ENCODE measurements at places on chromosomes 5 and 9. TPM values are rescaled to one million over a fixed set of nuclear protein-coding genes. Genes with fewer than 3 reads are reported as not detected.

DNA sequence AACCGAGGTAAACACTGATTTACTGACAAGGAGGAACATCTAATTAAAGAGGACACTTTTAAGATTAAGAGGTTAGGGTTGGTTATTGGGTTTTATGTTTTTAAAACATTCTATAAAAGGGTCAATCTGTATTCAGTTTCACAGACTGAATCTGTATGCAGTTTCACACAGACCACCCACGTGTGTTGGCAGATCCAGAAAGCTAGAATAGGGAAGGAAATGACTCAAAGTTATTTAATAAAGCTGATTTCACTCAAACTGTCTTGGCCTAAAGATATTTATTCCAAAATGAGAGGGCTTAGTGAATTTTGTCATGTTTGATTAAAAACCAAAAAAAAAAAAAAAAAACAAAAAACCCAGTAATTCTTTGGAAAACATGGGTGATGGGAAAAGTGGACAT, 140.2 kb downstream of the SLC24A2 start:
- DNase-seq, result no peak

- no peak for DNase-seq
These were observed 591.7 kb downstream of the CETN3 start for GRCh38 chr5:89817841-89818240.

DNA sequence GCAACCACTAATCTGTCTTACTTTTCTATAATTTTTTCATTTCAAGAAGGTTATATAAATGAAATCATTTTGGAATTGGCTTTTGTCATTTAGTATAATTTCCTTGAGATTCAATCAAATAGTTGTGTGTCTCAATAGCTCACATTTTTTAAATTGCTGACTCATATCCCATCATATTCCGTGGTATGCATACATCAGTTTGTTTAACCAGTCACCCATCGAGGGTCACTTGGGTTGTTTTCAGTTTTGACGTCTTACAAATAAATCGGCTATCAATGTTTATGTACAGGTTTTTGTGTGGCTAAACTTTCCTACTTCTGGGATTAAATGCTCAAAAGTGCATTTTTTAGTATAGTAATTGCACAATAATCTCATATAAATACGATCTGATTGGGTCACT, 185.5 kb downstream of the TAF11L14 start:
- no peak for DNase-seq

- DNase-seq, result no peak
These were observed 548 bp downstream of the TERT start for GRCh38 chr5:1294206-1294834.

- DNase-seq, result no peak
These were observed 28.7 kb downstream of the CAST start for GRCh38 chr5:96690861-96691260.

- DNase-seq, result no peak
These were observed 17.2 kb downstream of the SGTB start for GRCh38 chr5:65704621-65705239.

DNA sequence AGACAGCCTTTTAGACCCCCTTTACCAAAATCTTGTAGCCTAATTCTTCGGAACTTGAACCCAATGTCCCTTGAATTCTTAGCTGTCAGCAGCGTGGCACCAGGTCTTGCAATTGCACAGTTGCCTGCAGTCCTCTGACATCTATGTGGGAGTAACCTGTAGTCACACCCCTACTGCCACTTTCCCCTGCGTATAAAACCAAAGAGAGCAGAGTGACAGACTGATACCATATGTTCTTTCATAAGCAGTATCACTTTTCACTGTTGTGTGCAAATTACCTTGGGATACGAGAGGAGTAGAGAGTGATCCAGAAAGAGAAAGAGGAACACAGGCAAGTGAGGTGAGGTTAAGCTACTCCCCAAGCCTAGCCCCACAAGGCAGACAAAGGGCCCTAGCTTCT, 364.3 kb upstream of the ADAMTSL1 start:
- no peak for DNase-seq

The MELK gene
- 112 TPM for total RNA-seq

The BARHL1 gene
- not detected for total RNA-seq

The F2RL2 gene
- 0.13 TPM for total RNA-seq

The ARHGEF39 gene
- 34.0 TPM for total RNA-seq

Measured in Panc1 (cell line).